SJSA1 (cell line): ENCODE measurements at places on chromosomes 2 and 18. TPM values are rescaled to one million over a fixed set of nuclear protein-coding genes. Genes with fewer than 3 reads are reported as not detected.

- H3K4me1 ChIP-seq, result peaks cover 47% of the 10 kb centered on the region
- no peaks in the 10 kb centered on the region for H3K36me3 ChIP-seq
- H3K27ac ChIP-seq, result peak overlapping the region; percentile 81
- H3K27me3 ChIP-seq, result no peaks in the 10 kb centered on the region
- H3K4me3 ChIP-seq, result no peak overlapping the region
- peak; percentile 61 for DNase-seq
These were observed 42.1 kb upstream of the TAF1B start for GRCh38 chr2:9800975-9801726.

- no peaks in the 10 kb centered on the region for H3K4me1 ChIP-seq
- H3K4me3 ChIP-seq, result no peak overlapping the region
- H3K27ac ChIP-seq, result no peak overlapping the region
These were observed 55.2 kb downstream of the CCDC85A start for GRCh38 chr2:56239030-56239429.

- H3K27ac ChIP-seq, result no peak overlapping the region
- DNase-seq, result no peak
- H3K4me3 ChIP-seq, result no peak overlapping the region
- no peaks in the 10 kb centered on the region for H3K36me3 ChIP-seq
- peaks cover 10% of the 10 kb centered on the region for H3K4me1 ChIP-seq
These were observed 32.1 kb upstream of the LCLAT1 start for GRCh38 chr2:30414961-30415360.

GRCh38 chr2:173719471-173719870, 245.7 kb downstream of the SP3 start:
- no peak overlapping the region for H3K4me3 ChIP-seq
- no peaks in the 10 kb centered on the region for H3K4me1 ChIP-seq
- H3K36me3 ChIP-seq, result no peaks in the 10 kb centered on the region
- H3K27ac ChIP-seq, result no peak overlapping the region

GRCh38 chr2:136653861-136654260, 111.5 kb upstream of the THSD7B start:
- H3K36me3 ChIP-seq, result no peaks in the 10 kb centered on the region
- no peak for DNase-seq
- no peaks in the 10 kb centered on the region for H3K4me1 ChIP-seq

DNA sequence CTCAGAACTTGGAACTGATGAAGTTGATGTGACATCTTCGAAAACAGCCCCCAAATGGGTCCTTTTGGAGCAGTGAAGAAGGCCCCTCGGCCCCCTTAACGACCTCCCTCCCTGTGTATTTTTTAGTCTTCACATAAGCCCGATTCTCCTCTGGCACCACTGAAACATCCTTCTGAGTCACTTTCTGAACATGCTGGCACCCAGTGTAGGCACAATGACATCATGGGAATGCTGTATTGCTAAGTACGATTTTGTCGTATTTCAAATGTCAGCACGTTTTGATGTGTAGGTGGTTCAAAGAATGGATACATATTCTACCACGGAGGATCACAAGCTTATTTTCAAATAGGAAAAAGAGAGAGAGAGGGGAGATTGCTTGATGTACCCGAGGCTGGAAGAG, 111.7 kb upstream of the RIOK3 start:
- H3K27ac ChIP-seq, result no peak overlapping the region
- no peaks in the 10 kb centered on the region for H3K4me1 ChIP-seq
- DNase-seq, result no peak
- no peaks in the 10 kb centered on the region for H3K36me3 ChIP-seq

DNA sequence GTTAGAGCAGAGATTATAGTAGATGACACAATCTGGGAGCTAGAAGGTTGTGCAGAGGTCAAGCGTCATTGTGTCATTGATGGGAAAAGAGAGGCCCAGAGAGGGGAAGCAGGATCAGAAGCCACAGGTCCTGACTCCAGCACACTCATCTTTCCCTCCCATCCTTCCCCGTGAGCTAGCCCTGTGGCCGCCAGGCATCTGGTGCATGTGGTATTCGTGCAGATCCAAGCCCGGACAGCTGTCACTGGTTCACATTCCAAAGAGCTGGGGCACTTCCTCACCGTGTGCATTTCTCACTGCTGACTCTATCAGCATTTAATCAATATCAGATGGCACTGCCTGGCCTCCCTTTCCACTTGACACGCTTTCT, 94.1 kb upstream of the THOC1 start:
- no peak overlapping the region for H3K4me3 ChIP-seq
- H3K27ac ChIP-seq, result peak overlapping the region; percentile 93
- no peaks in the 10 kb centered on the region for H3K27me3 ChIP-seq
- H3K36me3 ChIP-seq, result no peaks in the 10 kb centered on the region
- H3K4me1 ChIP-seq, result peaks cover 65% of the 10 kb centered on the region
- DNase-seq, result peak; percentile 97

DNA sequence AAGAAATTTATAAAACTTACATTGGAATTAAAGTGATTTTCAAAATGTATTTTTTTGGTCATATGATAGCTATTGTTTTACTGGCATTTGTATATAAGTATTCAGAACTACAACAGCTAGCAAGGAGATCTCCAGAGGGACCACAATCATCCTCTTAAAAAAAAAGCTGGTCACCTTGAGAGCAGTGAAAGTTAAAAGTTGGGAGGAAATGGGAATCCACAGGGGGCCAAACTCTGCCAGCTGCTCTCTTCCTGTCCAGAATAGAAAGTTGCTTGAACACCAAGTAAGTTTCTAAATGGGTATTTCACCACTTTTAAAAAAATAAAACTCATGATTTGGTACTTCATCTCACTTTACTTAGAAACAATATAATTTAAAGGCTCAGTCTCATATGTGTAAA, 1025.1 kb downstream of the LRP1B start:
- H3K27ac ChIP-seq, result no peak overlapping the region
- H3K36me3 ChIP-seq, result no peaks in the 10 kb centered on the region
- no peak for DNase-seq
- H3K4me1 ChIP-seq, result no peaks in the 10 kb centered on the region
- H3K4me3 ChIP-seq, result no peak overlapping the region

DNA sequence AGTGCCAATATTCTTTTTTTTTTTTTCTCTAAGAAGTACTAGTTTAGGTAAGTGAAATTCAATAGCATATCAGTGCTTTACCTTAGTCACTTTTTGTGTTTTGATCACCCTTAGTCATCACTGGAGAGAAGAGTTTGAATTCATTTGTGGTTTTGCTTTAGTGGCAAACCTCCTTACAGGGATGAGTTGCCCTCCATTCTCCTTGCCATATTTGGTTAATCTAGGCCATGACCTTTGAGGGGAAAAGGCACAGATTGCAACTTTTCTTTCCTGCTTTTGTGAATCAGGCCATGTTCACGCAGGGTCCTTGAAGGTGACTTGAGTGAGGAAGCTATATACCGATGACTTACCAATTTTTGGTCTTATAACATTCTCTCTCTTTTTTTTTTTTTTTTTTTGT, 34.4 kb downstream of the PLEKHA3 start:
- H3K4me3 ChIP-seq, result no peak overlapping the region
- H3K27ac ChIP-seq, result no peak overlapping the region
- H3K4me1 ChIP-seq, result peaks cover 6% of the 10 kb centered on the region; the same call in 1 of the 2 replicates
- no peaks in the 10 kb centered on the region for H3K27me3 ChIP-seq

CD226 gene
- 0.39 TPM in 1 of 2 replicates, not detected in the other for total RNA-seq

ZNF804A gene
- 8.0 and 12.1 TPM in 2 replicates for total RNA-seq

ALK gene
- not detected in 2 replicates for total RNA-seq

TFCP2L1 gene
- not detected in 2 replicates for total RNA-seq

FAM168B gene
- 119 and 138 TPM in 2 replicates for total RNA-seq

OLA1 gene
- total RNA-seq, result 92.2 and 122 TPM in 2 replicates
